ENCODE measurements at places on chromosomes 16 and 17. TPM values are rescaled to one million over a fixed set of nuclear protein-coding genes. Genes with fewer than 3 reads are reported as not detected.

GCGR gene
- not detected for total RNA-seq

KRTAP1-5 gene
- total RNA-seq = 0.29 TPM

MEFV gene
- total RNA-seq = not detected

MAF gene
- 12.0 TPM for total RNA-seq

ALOX12 gene
- not detected for total RNA-seq

KIF2B gene
- total RNA-seq = not detected

MYLK3 gene
- total RNA-seq = 0.06 TPM

TXNDC11 gene
- total RNA-seq = 53.4 TPM

TBC1D3 gene
- not detected for total RNA-seq

BCL6B gene
- 180 TPM for total RNA-seq

KRTAP9-4 gene
- total RNA-seq = not detected

CCL22 gene
- total RNA-seq = not detected

SPATA22 gene
- total RNA-seq = not detected
